ENCODE measurements at places on chromosomes 2 and 18.

DNA sequence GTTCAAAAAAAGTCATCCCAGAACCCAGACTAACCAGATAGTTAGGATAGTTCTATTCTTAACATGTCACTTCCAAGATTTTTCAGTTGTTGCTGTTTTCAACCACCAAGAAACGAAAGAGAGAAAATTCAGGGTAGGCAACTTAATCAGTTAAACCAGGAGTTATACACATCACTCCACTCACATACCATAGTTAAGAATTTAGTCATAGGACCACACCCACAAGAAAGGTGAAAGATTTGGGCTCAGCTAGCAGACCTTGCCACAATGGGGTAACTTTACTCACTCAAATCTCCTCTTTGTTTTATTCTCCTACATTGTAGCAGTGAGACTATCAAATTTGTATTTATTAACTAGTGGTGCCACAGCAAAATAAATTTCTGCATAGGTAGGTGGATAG is 473.6 kb downstream of the NUP35 start:
- no peak for DNase-seq

DNA sequence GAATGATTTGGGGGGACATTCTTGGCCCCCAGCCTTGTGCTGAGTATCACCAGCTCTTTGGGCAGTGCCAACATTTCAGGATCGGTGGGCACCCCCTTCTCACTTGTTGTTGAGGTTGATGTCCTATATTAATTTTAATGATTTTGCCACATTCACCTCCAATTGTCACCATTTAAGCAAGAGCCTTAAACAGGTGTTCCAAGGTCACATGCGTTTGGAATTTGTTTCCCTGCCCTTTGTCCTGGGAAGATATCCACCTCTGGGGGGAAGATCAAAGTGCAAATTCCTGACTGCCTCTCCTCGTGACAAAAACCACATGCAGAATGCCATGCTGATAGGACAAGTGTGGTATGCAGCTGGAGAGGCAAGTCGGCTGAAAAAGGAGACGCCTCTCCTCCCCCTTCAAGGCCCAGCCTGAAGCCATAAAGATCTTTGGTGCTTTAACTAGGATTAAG is 72.5 kb upstream of the ID2 start:
- no peak for DNase-seq

- DNase-seq = no peak
These were observed 68.0 kb downstream of the ZFP36L2 start for GRCh38 chr2:43158259-43158880.

DNA sequence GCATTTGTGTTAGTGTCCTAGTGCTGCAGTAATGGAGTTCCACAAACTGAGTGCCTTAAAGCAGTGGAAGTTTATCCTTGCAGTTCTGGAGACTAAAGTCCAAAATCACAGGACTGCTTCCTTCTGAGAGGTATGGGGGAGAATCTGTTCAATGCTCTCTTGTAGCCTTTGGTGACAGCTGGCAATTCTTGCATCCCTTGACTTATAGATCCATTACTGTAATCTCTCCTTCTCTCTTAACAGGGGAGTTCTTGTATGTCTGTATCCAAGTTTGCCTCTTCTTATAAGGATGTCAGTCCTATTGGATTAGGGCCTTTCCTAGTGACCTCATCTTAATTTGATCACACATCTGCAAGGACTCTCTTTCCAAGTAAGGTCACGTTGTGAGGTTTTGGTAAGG is 69.9 kb downstream of the XRCC5 start:
- DNase-seq = no peak

DNA sequence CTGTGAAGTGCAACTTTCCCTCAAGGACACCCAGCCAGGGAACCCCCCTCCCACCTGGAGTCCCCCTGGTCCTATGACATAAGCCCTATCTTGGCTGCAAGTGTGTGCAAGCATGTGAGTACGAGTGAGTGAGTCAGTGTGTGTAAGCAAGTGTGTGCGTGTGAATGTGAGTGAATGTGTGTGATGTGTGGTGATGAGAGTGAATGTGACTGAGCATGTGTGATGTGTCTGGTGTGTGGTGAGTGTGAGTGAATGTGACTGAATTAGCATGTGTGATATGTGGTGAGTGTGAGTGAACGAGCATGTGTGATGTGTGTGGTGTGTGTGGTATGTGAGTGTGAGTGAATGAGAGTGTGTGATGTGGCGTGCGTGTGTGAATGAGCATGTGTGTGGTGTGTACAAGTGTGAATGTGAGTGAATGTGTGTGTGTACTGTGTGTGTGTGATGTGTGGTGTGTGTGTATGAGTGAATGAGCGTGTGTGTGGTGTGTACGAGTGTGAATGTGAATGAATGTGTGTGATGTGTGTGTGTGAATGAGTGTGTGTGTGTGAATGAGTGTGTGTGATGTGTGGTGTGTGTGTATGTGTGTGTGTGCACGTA is 68.8 kb upstream of the SMAD7 start:
- no peak for DNase-seq

DNA sequence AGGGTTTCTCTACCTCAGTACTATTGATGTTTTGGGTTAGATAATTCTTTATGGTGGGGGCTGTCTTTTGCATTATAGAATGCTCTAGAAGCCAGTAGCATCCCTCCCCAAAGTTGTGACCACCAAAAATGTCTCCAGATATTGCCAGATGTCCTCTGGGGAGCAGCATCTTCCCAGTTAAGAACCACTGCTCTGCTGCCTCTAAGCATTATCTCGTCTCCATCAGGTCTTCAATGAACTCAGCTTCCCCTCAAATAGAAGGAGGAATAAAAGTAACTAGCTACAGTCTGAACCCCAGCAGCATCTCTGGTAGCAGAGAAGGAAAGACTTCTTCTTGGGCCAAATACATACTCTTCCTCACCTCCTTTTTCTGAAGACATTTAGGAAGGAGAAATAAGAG is 244.1 kb downstream of the AGPS start:
- no peak for DNase-seq

- peak; percentile 65 for DNase-seq
These were observed at the start of gene PSD4 for GRCh38 chr2:113173542-113174375. Gene PSD4, plus strand, starts transcription at chr2:113173971. Its CDS starts 8,486 bp downstream, at chr2:113182457.

DNA sequence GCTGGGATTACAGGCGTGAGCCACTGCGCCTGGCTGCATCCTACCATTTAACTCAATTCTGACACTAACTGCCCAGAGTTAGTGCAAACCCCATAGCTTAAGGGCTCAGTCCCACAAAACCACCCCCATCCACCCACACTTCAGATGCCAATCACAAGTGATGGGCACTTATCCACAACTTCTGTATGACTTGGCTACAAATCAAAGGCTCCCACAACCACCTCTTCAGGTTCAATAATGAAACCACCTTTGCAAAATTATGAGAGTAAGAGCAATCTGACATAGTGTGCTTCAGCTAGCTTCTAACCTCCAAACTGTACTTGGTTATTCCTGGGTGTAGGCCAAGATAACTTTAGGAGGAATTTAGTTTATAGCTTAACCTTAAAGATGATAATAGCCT is 51.3 kb upstream of the SLC35F5 start:
- no peak for DNase-seq

GRCh38 chr2:235382179-235382578 is 111.7 kb upstream of the AGAP1 start:
- DNase-seq = no peak

DNA sequence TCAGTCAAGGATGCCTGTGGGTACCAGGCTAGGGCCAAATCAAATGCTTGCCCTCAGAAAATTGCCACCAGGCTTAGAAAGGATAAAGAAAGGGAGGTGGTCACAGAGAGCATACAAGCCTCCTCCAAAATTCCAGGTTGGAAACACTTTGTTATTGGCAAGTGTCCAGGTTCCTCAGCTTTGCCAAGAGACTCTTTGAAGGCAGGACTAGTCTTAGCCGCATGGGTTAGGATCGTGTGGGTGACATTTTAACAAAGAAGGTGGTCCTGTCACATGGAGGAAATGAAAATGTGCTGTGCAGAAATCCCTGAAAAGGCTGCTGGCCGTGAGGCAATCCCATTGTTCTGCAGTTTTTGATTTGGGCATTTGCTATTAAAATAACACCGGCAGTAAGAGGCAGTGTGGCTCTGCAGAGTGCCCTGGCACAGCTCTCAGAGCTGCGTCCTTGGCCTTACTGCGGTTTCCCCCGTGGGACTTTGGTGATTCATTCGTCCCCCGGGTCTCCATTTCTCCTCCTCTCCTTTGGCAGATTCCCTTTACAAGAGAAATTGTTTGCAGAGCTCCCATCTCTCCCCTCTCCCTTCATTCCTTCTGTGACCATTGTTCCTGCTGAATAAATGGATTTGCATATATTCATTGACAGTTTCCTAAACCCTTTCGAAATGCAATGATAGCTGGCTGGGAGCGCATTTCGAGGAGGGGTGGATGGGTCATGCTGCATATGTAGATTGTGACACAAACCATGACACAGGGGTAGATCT is 187.3 kb downstream of the VAPA start:
- DNase-seq = no peak

Measured in activated naive CD8-positive, alpha-beta T cell treated with anti-CD3 and anti-CD28 coated beads, Interleukin-2, amount 50 U/mL, for 16 hours (primary cell).